ENCODE measurements at places on chromosomes 3 and 15.

- no peak for DNase-seq
These were observed 309.9 kb upstream of the THBS1 start for GRCh38 chr15:39270934-39271333.

DNA sequence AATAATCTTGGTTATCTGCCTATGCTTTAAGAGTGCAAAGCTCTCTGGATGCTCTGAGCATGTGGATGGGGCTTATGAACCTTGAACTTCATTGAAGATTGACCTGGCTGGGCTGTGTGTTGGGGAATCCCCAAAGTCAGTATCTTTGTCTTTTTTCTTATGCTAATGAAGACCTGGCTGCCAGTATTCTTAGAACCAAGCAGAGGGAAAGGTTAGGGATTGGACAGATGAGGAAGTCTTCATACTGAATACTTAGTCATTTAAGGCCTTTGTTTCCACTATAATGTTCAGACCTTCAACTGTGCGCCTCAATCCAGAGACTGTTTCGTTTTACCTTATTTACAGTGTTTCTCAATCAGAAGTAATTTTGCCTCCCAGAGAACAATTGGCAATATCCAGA, 42.5 kb upstream of the CMTM7 start:
- no peak for DNase-seq

GRCh38 chr3:120168611-120169010, 74.4 kb upstream of the GSK3B start:
- no peak for DNase-seq

GRCh38 chr15:86183596-86184491, 104.2 kb downstream of the AGBL1 start:
- DNase-seq: no peak

DNA sequence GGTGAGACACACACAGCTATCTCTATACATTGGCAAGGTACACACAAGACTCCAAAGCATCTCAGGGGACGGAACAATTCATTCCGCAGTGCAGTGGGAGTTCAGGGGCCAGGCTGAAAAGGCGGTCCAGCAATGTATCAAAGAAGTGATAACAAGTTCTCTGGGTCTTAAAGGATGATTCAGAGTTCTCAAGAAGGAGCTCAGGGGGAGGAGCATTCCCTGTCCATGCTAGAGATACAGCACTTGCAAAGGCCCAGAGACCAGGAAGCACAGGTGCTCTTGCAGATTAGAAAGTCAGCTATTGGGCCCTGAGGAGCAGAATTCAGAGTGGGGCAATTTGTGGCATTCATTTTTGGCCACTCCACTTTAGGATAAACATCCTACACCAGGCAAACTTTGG, 34.9 kb downstream of the MECOM start:
- no peak for DNase-seq

GRCh38 chr15:30043211-30043655, 39.5 kb upstream of the GOLGA8J start:
- DNase-seq: no peak

DNA sequence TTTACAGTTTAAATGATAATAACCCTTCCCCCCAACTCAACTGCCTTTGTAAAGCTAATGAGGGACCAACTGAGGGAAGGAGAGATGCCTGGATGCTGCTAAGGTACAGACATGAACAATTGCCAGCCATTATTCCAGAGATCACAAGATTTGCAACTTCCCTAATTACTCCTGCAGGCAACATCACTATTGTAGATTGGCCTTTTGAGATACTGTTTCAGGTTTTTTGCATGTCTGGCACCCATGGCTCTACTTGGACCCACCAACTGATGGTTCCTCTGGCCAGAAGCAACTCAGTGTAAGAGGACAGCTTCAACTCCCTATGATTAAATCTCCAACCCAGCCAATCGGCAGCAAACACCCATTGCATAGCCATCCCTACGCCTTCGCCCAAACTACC, 478.7 kb downstream of the FHIT start:
- DNase-seq: no peak

DNA sequence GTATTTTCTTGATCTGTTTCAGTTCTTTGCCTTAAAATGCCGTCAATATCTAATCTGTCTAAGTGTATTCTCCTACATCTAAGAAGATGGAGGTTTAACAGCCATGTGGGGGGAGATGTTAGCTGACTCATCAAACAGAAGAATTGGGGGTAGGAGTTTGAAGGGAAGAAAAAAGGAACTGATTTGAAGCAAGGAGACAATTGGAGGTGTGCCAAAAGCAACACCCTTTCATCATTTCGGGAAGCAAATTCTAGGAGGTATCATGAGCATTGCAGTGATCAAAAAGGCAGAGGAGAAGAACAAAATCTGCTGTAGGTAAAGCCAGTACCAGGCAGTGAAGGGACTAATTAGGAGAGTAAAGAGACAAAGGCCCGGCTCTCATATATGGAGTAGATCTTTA, 337.3 kb upstream of the TBC1D5 start:
- no peak for DNase-seq

- no peak for DNase-seq
These were observed 1031.6 kb upstream of the SEMA6D start for GRCh38 chr15:46685681-46686080.

DNA sequence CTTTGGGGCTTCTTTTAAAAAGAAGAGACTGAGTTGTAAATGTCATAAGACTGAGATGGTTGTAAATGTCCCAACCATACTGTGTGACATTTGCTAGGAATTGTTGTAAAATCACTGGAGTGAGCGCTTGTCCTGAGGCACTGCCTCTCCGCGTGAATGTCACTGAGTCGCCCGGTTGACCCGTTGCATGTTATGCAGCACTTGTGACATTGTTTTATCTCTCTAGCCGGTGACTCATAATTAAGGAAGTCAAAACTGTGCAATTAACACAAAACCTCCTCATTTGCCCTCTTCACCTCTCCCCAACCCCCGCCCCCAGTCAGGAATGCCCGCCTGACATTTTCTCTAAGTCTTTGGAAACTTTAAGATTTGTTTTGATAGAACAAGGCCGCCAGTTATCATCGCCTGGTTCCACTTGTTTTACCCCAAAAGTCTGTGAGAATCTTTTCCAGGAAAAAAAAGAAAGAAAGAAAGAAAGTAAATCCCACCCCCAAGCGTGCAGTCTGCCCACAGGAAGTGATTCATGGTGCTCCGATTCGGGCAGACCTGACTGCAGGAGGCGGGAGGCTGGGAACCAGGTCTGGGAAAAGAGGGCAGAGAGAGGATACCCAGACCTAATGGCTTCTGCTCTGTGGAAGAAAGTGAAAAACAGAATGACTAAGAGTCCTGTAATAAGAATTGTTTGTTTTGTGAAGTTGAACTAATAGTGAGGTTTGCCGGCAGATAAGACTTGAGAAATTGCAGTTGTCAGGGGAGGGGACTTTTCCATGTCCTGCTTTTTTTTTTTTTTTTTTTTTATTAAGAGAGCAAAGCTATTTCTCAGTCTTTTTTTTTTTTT, 84.8 kb downstream of the SMAD3 start:
- DNase-seq: no peak

DNA sequence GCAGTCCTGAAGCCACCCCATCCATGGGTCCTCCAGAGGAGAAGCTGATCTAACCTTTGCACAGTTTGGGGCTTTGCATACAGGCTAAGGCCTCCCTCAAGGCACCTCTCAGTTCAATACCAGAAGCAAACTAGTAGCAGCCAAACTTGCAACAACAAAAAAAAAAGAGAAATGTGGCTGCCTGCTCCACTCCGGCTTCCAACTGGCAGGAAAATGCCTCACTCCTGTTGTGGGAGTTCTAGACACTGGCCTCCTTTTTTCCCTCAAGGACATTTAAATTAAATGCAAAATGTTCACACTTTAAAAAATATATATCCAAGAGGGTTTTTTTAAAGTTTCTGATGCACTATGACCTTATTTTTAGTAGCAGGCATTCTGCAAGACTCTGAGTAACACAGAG, 216.0 kb upstream of the TPM1 start:
- no peak for DNase-seq

DNA sequence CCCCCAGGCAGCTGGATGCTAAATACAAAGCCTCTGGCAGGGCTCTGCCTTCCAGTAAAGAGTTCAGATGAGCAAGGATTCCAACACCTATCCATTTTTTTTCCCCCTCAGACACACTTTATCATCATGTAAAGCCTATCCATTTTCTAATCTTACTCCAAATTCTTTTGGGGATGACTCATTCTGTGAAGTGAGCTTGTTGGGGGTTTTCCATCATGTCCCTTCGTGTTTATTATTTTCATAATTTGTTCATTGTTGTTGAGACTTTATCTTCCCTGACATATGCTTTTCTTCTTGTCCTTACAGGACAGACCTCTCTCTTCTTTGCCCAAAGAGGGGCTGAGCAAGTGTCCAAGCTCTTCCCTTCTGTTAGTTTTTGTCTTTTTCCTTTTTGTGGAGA, 34.7 kb upstream of the SH3BP5 start:
- no peak for DNase-seq

DNA sequence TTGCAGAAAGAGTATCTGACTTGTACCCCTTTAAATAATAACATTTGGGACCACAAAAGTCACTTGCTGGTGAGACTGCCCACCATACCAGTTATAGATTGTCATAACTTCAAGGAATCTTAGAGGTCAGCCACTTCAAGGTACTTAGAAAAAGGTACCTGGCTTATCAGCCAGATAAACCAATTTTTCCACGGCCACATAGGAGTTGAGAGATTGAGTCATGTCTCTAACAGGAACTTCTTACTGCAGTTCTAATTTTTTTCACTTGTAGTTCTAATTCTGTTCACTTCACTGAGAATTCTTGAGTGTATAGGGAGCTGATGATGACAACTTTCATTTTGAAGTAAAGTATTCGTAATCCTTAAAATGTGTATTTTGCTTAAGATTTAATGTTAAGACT, 317.1 kb upstream of the CBLB start:
- no peak for DNase-seq

DNA sequence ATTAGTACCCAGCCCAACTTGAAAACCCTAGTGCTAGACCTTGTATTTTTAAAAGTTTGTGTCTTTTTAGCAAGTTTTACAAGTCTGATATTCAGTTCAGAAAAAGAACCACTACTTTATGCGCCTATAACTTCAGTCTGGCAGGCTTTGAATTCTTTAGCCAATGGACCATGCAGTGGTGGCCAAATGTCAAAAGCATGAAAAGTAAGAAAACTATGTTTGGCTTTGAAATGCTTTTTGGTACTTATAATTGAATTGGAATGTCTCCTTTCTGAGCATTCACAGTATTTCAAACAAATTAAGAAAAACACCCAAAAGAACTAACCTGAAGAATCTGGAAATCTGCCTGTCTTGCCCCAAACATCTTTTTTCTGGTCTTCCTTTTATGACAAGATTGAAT, 12.8 kb downstream of the WDR48 start:
- DNase-seq: no peak
